IgD-negative memory B cell (primary cell): ENCODE measurements at places on chromosomes 1 and 21. TPM values are rescaled to one million over a fixed set of nuclear protein-coding genes. Genes with fewer than 3 reads are reported as not detected.

The CAMSAP2 gene
- polyA plus RNA-seq: 0.06 TPM

The POGZ gene
- 9.4 TPM for polyA plus RNA-seq

The SLAMF6 gene
- polyA plus RNA-seq: 109 TPM

The IVL gene
- not detected for polyA plus RNA-seq

The MYBPH gene
- not detected for polyA plus RNA-seq

The RUNX3 gene
- 30.1 TPM for polyA plus RNA-seq

The TIAM1 gene
- 0.54 TPM for polyA plus RNA-seq

The FAM131C gene
- polyA plus RNA-seq: not detected

The KCNA10 gene
- not detected for polyA plus RNA-seq

The SH3BGR gene
- 1.5 TPM for polyA plus RNA-seq

The CSTB gene
- polyA plus RNA-seq: 66.2 TPM

The OR10J1 gene
- polyA plus RNA-seq: not detected

The FOXO6 gene
- polyA plus RNA-seq: not detected

The ARHGAP30 gene
- 138 TPM for polyA plus RNA-seq

The SNRNP40 gene
- 66.0 TPM for polyA plus RNA-seq

The REN gene
- polyA plus RNA-seq: not detected

The ANKRD35 gene
- not detected for polyA plus RNA-seq

The RHOU gene
- not detected for polyA plus RNA-seq

The RSPO1 gene
- not detected for polyA plus RNA-seq
